NCI-H82 (cell line): ENCODE measurements at places on chromosomes 16 and 17.

DNA sequence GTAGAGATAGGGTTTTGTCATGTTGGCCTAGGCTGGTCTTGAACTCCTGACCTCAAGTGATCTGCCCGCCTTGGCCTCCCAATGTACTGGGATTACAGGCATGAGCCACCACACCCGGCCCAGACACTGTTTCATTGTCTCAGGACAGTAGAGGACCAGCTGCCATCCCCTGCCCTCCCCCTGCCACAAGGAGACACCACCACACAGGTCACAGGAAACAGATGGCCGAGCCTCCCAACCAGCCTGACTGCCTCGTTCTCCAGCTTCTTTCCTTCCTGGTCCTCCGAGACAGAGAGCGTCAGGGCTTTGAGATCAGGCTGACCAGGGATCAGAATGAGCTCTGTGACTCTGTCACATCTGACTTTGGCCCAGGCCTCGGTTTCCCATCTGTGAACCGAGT lies 20.8 kb upstream of the RNPS1 start:
- DNase-seq, result peak; percentile 77

DNA sequence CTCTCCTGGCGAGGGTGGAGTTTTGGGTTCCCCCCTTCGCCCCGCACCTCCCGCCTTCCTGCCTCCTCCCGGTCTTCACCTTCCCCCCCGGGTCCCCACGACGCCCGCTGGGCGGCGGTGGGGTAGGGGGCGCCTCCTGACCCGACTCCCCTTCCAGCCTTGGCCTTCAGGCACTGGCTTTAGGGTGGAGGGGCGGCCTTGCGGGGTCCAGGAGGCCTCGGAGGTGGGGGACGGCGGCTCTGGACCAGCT lies 2.4 kb downstream of the SLC16A3 start:
- DNase-seq, result no peak

DNA sequence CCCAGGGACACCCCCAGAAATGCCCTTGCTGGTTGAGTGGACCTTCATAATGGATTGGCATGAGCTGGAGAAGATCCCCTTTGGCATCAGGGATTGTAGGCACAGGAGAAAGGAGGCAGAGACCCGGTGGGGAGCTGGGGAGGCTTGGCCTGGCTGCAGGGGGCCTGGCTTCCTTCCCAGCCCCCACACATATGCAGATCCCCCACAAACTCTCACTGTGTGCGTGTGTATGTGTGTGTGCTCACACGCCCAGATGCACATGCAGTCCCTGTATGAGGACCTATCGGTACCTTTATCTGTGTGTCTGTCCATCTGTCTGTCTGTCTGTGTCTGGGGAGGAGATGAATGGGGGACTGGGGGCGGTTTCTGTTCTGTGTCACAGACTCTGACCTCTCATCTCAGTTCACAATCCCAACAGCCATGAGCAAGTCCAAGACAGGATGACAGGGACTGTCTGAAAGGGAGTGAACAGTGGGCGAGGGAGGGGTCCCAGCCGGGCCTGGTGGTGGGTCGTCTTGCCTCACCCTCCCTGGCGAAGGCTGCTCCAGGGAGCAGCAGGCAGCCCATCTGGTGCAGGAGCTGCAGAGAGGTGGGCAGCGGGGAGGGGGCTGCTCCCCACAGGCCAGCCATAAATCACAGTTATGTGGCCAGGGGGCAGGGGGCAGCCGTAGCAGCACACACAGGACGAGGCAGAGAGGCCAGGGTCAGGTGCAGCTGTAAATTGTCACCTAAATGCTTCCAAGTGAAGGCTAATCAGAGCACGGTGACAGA lies 46.7 kb upstream of the LHX1 start:
- no peak for DNase-seq

- no peak for DNase-seq
Observed at GRCh38 chr17:19678581-19679453, 30.3 kb downstream of the ALDH3A2 start.

- DNase-seq, result no peak
Observed at GRCh38 chr17:33637534-33637933, 344.4 kb upstream of the ASIC2 start.

GRCh38 chr17:62101090-62101489 lies 36.0 kb upstream of the MED13 start:
- DNase-seq, result peak; percentile 51

- no peak for DNase-seq
Observed at GRCh38 chr17:41683441-41684007, 5.2 kb upstream of the EIF1 start.

GRCh38 chr17:14058051-14058450 lies 11.3 kb upstream of the COX10 start:
- no peak for DNase-seq

- DNase-seq, result no peak
Observed at GRCh38 chr16:47250983-47251382, 107.2 kb upstream of the NETO2 start.

DNA sequence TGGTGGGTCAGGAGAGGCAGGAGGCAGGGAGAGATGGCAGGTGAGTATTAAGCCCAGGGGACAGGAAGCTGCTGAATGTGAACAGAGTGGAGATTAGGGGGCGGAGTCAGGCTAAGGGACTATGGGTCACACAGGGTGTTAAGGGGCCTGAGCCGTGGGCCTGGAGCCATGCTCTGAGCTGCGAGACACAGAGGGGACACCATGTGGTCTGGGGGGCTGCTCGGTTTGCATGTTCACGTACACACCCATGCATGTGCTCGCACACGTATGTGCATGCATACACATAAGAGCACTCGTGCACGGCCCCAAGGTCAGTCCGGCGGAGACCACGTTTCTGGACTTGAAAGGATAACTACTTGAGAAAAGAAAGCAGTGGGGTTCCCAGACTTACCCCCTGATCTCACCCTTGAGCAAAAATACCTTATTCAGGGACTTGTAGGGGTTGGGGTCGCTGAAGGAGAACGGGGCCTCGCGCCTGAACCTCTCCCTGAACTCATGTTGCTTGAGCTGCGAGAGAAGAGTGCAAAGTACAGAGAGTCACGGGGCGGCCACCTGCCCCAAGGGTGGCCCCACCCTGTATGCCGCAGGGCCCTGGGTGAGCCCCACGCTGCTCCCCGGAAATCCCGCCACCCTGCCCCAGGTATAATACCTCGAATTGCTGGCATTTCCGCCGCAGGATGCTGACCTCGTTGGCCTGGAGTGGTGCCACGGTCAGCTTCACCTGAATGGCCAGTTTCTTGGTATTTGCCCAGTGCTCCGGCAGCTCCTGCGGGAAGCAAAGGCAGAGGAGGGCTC lies 50.8 kb downstream of the DNAH17 start:
- DNase-seq, result peak; percentile 84

GRCh38 chr16:59697236-59697635 lies 963.1 kb upstream of the GOT2 start:
- no peak for DNase-seq

GRCh38 chr16:14106457-14106856 lies 35.3 kb downstream of the MRTFB start:
- no peak for DNase-seq

- DNase-seq, result peak; percentile 49
Observed at GRCh38 chr17:77540975-77541374, 400.2 kb downstream of the SEC14L1 start.

DNA sequence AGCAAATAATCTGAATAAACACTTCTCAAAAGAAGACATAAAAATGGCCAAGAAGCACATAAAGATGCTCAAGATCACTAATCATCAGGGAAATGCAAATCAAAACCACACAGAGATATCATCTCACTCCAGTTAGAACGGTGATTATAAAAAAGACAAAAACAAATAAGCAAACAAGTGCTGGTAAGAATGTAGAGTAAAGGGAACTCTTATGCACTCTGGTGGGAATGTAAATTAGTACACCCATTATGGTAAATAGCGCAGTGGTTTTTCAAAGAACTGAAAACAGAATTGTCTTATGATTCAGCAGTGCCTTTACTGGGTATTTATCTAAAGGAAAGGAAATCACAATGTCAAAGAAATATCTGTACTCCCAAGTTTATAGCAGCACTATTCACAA lies 343.2 kb downstream of the HAPSTR1 start:
- DNase-seq, result no peak

- DNase-seq, result no peak
Observed at GRCh38 chr17:10814075-10814474, 10.2 kb upstream of the TMEM238L start.

- DNase-seq, result no peak
Observed at GRCh38 chr17:882827-883585, 96.6 kb downstream of the NXN start.

GRCh38 chr16:66325717-66326376 lies 40.6 kb upstream of the CDH5 start:
- no peak for DNase-seq
